ENCODE measurements at places on chromosomes 5 and 9. TPM values are rescaled to one million over a fixed set of nuclear protein-coding genes. Genes with fewer than 3 reads are reported as not detected.

- H3K4me3 ChIP-seq, result no peak overlapping the region
- H3K27ac ChIP-seq, result no peak overlapping the region
- H3K4me1 ChIP-seq, result no peaks in the 10 kb centered on the region
- DNase-seq, result no peak
- no peaks in the 10 kb centered on the region for H3K36me3 ChIP-seq
These were observed 25.7 kb downstream of the ZSWIM6 start for GRCh38 chr5:61357745-61358144.

The ATG10 gene
- total RNA-seq, result 6.8 TPM

DNA sequence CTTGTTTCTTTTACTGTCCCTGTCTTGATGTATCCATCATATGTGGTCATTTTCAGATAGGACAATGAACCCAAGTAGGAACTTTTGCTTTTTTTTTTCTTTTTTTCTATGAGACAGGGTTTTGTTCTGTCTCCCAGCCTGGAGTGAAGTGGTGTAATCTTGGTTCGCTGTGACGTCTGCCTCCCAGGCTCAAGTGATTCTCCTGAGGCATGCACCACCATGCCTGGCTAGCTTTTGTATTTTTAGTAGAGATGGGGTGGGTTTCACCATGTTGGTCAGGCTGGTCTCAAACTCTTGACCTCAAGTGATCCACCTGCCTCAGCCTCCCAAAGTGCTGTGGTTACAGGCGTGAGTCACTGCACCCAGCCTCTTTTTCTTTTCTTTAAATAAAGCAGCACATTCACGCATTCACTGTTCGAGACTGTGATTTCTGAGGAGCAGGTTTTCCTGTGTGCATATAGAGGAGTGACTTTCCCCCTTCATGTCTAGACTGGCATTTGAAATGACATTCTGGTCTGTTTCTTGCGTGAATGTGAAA, 448.5 kb downstream of the KDM4C start:
- no peaks in the 10 kb centered on the region for H3K36me3 ChIP-seq
- H3K4me3 ChIP-seq, result no peak overlapping the region
- no peaks in the 10 kb centered on the region for H3K27me3 ChIP-seq

DNA sequence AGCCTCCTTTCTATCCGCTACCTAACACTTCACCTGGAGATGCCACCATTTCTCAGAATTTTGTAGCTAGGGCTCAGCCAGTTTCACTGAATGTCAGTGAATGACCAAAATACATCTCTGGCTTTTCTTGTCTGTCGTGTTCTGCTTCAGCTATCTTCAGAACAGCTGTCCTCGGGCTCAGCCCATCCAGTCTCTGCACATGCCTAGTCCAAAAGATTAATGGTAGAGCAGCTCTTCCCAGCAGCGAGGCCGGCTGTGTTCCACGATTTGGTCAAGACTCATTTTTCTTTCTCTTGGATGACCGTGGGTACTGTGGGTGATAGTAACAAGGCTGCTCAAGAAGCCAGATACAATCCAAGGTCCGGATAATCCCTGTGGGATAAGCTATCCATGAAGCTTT, 342.8 kb downstream of the GABRG2 start:
- DNase-seq, result no peak
- H3K27ac ChIP-seq, result no peak overlapping the region
- H3K4me3 ChIP-seq, result no peak overlapping the region
- no peaks in the 10 kb centered on the region for H3K27me3 ChIP-seq
- no peaks in the 10 kb centered on the region for H3K36me3 ChIP-seq

GRCh38 chr5:112689155-112689909, 48.4 kb upstream of the APC start:
- H3K4me3 ChIP-seq, result no peak overlapping the region
- no peak for DNase-seq
- H3K27ac ChIP-seq, result no peak overlapping the region
- H3K27me3 ChIP-seq, result no peaks in the 10 kb centered on the region
- no peaks in the 10 kb centered on the region for H3K36me3 ChIP-seq

DNA sequence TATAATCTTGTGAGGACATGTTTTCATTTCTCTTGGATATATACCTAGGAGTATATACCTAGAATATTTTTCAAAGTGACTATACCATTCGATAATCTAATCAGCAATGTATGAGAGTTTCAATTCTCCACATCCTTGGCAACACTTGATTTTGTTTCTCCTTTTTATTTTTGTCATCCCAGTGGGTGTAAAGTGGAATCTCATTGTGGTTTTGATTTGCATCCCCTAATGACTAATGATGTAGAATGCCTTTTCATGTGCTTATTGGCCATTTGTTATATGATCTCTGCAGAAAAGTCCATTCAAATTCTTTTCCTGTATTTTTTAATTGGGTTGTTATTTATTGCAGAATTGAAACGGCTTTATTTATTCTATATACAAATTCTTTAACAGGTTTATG, 15.2 kb downstream of the ZCCHC9 start:
- H3K36me3 ChIP-seq, result no peaks in the 10 kb centered on the region
- H3K4me3 ChIP-seq, result no peak overlapping the region
- H3K27ac ChIP-seq, result no peak overlapping the region
- DNase-seq, result no peak
- H3K27me3 ChIP-seq, result no peaks in the 10 kb centered on the region
- H3K4me1 ChIP-seq, result no peaks in the 10 kb centered on the region

- H3K4me1 ChIP-seq, result no peaks in the 10 kb centered on the region
- no peaks in the 10 kb centered on the region for H3K27me3 ChIP-seq
- H3K36me3 ChIP-seq, result no peaks in the 10 kb centered on the region
- H3K27ac ChIP-seq, result no peak overlapping the region
These were observed 122.0 kb downstream of the GALNT10 start for GRCh38 chr5:154312576-154312975.

The CHSY3 gene
- total RNA-seq, result 0.42 TPM

GRCh38 chr5:141558150-141558549, 60.6 kb downstream of the DIAPH1 start:
- H3K4me3 ChIP-seq, result no peak overlapping the region
- no peak for DNase-seq
- H3K27me3 ChIP-seq, result no peaks in the 10 kb centered on the region
- H3K4me1 ChIP-seq, result no peaks in the 10 kb centered on the region
- no peaks in the 10 kb centered on the region for H3K36me3 ChIP-seq

DNA sequence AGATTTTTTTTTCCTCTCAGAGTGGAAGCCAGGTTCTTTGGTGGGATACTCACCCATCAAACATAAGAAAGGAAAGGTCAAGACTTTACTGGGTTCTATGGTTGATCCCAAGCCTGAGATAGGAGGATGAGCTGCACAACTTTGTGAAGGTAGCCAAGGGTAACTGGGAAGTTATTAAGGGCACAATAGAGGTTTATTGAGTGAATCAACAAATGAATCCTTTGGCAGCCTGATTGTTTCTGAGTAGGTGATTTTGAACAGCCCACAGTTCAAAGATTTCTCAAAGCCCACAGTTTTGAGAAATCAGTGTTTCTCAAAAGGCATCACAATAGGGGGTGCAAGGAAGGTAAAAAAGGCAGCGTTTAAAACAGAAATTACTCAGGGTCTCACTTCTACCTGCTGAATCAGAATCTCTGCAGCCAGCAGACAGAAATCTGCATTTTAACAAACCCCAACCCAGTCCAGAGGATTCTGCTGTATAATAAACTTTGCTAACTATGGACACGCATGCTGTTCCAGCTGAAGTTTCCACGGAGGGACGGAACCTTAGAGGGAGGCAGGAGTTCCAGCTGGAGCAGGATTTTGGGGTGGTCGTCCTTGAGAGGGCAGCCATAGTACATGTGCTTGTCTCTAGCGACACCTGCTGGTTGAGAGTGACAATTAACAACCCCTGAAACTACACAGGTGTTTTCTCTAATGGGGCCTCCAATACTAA, 32.7 kb upstream of the FSD1L start:
- H3K27me3 ChIP-seq, result no peaks in the 10 kb centered on the region
- no peaks in the 10 kb centered on the region for H3K4me1 ChIP-seq
- H3K27ac ChIP-seq, result no peak overlapping the region
- no peak overlapping the region for H3K4me3 ChIP-seq

GRCh38 chr5:41587668-41588067, 77.3 kb upstream of the PLCXD3 start:
- H3K36me3 ChIP-seq, result no peaks in the 10 kb centered on the region
- no peaks in the 10 kb centered on the region for H3K27me3 ChIP-seq
- H3K27ac ChIP-seq, result no peak overlapping the region

The NDST1 gene
- total RNA-seq, result 51.3 TPM

DNA sequence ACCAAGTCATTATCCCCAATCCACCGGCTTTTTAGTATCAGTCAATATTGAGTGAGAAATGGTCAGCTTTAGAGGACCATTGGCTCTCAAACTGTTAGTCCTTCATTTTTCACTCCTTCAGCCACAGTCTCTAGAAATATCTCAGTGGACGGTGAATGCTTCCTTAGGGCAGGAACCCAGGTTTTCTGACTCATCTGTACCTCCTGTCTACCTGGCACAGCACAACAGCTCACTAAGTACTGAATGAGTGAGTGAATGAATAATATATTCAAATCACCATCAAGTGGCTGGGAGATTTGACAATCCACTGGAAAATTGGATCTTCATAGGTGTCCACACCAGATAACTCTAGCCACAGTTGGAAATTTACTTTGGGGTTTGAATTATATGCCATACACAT, 609.5 kb upstream of the CLINT1 start:
- no peak for DNase-seq
- no peaks in the 10 kb centered on the region for H3K27me3 ChIP-seq
- H3K4me1 ChIP-seq, result no peaks in the 10 kb centered on the region
- H3K36me3 ChIP-seq, result no peaks in the 10 kb centered on the region
- H3K4me3 ChIP-seq, result no peak overlapping the region
